Choroid plexus epithelial cell (primary cell): ENCODE measurements at places on chromosomes 3 and 15.

GRCh38 chr15:75544359-75544758, 34.8 kb downstream of the PTPN9 start:
- DNase-seq: no peak

- DNase-seq: peak; percentile 72
Observed at GRCh38 chr3:189981668-189982067, 139.0 kb downstream of the P3H2 start.

DNA sequence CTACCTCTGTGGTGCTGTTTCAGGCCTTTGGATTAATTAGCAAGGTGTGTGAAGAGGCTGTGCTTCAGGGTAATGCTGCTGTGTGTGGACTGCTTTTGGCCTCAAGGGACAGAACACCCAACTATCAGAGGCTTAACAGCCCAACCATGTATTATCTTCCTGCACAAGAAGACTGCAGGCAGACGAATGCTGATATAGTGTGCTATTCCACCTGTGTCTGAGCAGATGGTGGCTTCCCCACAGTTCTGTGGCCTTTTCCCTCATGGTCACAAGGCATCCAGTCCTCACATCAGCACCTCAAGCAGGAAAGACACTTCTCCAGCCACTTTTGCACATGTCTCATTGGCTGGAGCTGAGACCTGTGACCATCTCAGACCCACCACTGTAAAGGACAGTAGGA, 76.6 kb downstream of the CHCHD6 start:
- no peak for DNase-seq

DNA sequence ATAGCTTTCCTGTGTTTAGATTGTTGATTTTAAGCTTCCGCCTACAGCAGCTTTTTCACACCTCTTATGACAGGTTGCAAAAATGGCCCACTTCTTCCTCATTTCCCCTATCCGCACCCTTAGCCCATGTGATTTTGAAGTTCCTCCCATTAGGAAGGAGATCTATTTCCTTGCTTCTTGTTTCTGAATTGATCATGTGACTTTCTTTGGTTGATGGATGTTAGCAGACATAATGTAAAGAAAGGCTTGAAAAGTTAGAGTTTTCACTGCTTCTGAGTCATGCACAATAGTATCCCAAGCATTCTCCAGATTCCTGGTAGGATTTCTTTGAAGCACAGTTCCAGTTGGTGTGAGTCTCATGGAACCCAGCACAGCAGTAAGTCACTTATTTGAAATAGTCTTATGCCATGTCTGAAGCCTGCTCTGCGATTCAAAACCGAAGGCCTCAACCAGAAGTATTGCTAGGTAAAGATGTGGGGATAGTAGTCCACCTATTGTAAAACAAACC, 76.6 kb downstream of the EDEM1 start:
- DNase-seq: peak; percentile 2

- DNase-seq: no peak
Observed at GRCh38 chr3:13583251-13584180, 34.6 kb downstream of the FBLN2 start.

DNA sequence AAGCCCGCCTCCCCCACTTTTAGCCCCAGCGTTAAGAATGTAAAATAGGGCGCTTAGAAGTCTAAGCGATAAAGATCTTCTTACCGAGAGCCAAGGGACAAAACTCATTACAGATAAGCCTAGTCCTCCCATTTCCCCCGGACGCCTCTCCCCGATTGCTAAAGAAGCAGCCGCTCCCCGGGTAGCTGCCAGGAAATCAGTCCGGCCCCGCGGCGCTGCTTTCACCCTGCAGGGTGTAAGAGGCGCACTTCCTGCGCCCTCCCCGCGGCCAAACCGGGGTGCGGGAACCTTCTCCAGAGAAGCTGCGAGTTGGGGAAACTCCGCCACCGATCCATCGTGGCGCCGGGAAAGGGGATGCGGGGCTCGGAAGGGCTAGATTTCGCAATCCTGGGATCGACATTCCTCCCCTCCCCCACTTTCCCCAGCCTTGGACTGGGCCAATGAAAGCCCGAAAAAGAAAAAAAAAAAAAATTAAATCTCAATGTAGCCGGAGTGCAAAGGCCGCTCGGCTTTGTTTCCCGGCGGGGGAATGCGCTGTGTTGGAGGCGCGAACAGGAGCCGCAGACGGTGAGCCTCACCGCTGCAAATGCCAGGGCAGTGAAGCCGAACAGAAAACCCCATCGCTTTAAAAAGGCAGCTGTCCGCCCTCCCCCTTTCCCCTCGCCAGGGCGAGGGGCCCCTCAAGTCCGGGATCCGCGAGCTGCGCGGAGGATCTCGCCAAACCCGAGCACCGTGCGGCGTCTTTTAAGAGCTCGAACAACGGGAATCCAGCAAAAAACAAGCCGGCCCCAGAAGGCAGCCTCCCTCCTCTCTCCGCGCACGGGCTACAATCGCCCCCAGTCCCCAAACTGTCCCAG, 626 bp upstream of the PTPRG start:
- peak; percentile 91 for DNase-seq

DNA sequence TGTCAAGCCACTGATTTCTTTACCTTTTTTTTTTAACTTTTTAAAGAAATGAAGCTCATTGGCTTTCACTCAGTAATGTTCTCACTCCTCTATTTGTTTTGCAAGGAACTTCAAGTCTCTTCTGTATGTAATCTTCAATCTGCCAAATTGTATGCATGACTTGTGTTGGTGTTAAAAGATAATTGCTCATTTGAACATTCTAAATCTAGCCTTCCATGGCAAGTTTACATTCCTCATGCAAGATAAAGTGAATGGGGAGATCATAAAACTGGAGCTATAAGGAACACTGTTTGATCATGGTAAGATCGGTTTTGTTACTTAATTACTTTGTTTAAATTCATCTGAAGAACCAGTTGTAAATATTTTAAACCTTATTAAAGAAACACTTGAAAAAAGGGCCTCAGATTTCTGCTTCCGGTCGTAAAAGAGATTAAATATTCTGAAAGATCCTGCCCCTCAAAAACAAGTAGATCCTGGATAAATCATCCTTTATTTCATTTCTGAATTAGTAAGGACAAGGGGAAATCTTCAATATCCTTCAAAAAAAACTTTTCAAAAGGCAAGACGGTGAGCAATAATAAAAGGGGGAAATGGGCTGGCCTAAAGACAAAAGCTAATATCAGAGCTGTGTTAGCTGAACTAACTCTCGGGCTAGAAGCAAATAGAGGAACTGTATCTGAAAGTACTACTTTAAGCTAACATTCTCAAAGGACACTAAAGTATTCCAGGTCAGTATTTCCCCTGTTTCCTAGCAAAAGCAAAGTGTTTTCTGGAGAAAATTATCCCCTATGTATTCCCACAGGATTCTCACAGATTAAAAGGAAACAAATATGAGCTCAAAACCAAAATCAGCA, 107.0 kb upstream of the ATP11B start:
- DNase-seq: no peak

GRCh38 chr3:58623478-58623877, 43.1 kb downstream of the FAM3D start:
- DNase-seq: no peak

DNA sequence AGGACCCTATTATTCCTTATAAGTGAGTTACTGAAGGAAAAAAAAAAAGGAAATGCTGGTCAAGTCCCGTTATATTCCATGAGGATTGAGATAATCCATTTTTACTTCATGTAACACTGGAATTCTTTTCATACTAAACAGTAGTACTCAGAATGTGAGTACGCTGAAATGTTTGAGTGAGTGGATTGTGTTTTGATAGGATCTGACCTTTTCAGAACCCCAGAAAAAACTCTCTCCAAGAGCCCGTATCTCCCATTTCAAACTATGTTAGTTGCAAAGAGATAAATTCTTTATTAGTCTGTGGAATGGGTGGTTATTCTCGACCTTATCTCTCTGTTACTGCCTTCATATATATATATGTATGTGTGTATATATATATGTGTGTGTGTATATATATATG, 2.5 kb upstream of the LPP start:
- DNase-seq: peak; percentile 50

- peak; percentile 42 for DNase-seq
Observed at GRCh38 chr3:149479621-149480325, 5.3 kb downstream of the TM4SF4 start.

GRCh38 chr3:20741381-20741780, 555.4 kb upstream of the SGO1 start:
- no peak for DNase-seq

DNA sequence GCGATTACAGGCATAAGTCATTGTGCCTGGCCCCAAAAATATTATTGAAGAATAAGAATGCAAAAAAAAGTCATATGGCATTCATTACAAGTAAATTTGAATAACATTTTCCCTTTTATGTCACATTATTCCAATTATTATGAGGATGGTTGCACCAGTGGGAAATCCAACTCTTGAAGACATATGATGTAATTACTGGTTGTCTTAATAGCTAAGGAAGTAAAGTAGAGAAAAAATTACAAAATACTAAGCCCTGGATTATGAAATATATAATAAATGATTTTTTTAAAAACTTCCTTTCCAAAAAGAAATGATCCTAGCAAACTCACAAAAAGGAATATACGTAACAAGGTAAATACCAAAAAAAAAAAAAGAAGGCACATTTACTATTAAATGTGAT, 98.9 kb downstream of the FMN1 start:
- DNase-seq: no peak

DNA sequence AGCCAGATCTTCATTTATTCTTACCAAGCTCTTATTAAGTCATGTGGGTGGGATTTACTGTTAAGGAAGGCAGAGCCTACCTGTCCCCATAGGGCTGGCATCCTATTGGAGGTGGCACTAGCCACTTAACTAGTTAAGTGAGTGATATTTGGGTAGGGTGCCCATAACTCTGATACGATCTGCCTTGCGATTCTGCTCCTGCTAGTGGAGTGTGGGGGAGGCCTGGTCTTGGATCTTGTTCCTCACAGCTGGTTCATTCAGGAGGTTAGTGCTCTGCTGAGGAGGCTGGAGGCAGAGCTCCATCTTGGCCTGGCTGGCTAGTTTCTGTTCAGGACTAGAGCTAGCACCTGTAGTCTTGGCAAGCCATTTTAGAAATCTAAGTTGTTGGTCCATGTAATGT, 9.3 kb downstream of the BAHD1 start:
- no peak for DNase-seq

DNA sequence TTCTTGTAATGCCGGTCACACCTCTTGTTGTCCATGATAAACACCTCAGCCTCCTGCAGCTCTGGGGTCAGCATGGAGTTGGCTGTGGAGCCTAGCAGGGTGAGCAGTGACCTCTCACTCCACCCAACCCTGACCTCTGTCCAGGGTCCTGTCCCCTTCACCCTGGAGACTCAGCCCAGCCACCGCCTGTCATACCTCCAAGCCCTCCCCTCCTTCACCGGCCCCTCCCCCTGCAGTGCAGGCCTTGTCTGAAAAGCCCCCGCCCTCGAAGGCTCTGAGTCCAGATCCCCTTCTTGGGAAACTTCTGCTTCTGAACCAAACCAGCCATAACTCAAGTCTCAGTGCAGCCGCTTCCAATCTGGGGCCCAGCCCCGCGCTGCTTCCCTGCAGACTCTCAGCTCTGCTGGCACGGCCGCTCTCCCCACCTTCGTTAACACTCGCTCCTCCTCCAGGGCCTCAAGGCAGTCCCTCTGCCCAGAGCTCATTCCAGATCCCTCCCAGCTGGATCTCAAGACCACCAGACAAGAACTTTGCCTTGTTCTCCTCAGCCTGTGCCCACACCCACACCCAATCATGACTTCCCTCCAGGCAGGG, 25.4 kb upstream of the PRSS50 start:
- no peak for DNase-seq

DNA sequence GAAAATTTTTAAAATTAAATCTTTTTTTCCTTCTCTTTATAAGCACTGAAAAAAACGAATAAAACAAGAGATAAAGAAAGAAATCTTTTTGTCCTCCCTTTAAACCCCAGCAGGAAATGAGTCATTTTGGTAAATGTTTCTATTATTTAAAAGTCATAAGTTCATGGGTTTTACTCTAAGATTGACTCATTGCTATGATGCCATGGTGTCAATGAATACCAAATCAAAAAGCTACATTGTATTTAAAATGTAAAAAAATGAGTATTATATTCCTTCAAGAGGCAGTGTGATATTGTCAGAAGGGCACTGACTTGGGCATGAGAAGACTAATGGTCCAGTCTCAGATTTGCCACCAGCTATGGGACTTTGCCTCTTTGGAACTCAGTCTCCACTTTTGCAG, 303.4 kb upstream of the DNAJC19 start:
- peak; percentile 57 for DNase-seq

- DNase-seq: no peak
Observed at GRCh38 chr15:97870771-97871170, 89.7 kb upstream of the ARRDC4 start.

DNA sequence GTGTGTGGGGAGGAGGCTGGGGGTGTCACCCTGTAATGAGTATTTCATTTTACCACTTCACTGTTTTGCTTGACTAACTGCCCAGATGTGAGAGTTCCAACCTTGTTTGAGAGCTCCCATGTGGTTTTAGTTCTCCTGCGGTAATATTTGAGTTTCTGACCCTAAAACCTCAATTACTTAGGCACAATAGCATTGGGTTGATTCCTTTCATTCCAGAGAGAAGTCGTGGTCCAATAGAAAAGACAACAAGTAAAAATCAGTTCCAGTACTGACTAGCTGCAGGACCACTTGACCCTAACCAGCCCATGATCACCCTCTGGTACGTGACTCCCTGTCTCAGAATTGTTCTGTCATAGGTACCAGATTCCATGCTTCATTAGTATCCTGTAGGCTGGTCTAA, 630.4 kb downstream of the CADM2 start:
- DNase-seq: peak; percentile 96

DNA sequence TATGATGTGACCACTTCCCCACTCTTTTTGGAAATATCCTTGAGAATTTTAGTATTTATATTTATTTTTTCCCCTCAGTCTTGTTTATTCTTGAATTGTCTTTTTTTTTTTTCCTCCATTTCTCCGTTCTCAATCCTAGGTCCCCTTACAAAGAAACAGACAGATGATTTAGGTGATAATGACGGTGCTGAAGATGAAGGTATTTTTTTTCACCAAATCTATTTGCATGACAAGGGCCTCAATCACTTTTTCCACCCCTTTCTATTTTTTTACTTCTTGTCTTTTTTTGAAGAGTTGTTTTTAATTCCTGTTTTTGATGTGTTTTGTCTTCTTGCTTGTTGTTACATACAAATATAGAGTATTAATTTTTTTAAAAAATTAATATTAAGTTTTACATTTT, 402.6 kb downstream of the NLGN1 start:
- no peak for DNase-seq

- peak; percentile 66 for DNase-seq
Observed at GRCh38 chr3:66407611-66408218, 93.1 kb downstream of the LRIG1 start.

DNA sequence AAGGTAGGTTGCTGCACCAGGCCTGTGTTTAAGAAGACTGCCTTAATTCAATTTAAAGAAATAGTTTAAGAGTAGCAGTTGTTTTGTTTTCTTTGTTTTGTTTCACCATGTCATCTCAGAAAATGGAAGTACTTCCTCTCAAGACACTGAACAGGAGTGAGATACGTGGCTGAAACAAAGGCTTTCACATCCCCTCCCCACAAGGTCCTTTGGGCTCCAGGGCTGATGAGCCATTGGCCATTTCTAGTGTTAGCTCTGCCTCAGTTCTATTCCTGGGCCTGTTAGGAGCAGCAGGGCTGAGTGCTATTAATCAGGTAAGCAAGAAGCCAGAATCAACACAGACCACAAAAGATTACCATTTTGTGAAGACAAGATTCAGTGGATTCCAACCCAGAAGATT, 132.8 kb downstream of the KCNAB1 start:
- no peak for DNase-seq

- peak; percentile 51 for DNase-seq
Observed at GRCh38 chr3:29889215-29889614, 608.3 kb downstream of the RBMS3 start.
